ENCODE measurements at places on chromosomes 1 and 21.

DNA sequence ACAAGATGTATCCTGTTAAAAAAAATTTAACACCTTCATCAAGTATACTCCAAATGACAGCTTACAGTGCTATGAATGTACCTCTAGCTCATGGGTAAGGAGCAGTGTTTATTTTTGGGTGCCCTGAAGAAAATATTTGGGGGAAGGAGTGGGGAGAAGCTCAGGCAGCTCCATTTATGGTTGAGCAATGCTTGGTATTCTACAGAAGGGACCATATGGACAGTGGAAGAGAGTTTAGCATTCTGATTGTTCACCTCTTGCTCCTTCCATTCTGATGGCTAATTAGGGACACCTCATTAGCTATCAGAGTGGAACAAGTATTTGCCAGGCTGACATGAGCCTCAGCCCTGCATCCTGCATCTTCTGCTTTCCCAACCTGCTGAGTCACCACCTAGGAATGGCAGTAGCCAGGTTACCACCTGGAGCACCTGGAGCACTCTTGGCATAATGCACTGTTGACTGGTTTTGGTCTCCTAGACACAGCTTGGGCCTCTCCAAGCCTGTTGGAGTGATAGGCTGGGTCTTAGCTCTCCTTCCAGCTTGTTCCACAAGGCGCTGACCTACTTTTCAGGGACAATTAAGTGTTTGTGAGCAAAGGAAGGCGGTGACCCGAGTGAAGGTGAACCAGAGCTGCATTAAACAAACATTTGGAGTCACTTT, 62.0 kb upstream of the MACF1 start:
- no peak for DNase-seq

GRCh38 chr1:11862890-11863289, 4.1 kb upstream of the NPPB start:
- DNase-seq: no peak

DNA sequence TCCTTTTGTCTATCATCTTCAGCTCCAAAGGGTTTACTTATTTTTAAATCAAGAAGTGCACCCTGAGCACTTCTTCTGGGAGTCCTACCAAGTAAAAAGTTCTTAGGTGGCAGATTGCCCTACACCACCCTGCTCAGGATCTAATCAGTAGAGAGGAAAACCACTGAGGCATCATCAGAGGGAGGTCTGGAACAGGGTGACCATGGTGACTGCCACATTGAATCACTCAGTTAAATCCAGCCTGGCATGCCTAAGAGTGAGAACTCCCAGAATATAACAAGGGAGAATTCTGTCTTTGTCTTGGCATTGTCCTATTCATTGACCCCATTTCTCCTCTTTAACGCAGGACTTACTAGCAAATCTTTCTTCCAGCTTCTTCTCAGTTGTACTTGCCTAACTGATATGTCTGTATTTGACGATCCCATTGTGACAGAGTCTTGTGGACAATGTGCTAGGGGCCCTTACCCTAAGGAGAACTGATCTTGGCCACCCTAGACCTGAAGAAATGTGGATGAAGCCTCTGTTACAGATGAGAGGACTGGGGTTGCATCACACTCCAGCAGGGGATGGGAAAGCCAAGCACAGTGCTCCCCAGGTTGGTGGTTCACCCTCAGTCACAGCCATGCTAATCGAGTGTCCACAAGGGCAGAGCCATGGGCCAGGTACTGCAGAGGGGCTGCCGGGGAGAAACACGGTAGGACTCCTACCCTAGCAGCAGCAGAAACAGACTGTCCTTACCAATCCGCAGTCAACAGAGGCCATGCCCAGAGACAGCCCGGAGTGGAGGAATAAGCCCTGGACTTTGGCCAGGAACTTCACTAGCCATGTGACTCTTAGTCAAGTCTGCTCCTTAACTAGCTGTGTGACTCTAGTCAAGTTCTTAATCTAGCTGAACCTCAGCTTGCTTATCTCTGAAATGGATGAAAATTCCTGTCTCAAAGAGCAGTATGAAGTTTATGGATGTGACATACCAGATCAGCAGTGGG, 15.4 kb downstream of the PKP1 start:
- DNase-seq: no peak

GRCh38 chr1:231990388-231990787, 363.8 kb downstream of the DISC1 start:
- DNase-seq: no peak

- no peak for DNase-seq
Measured at GRCh38 chr1:236147521-236148469, 5.5 kb downstream of the GPR137B start.

GRCh38 chr1:150028322-150028721, 17.8 kb upstream of the OTUD7B start:
- DNase-seq: no peak

- DNase-seq: no peak
Measured at GRCh38 chr1:207791290-207791689, 39.4 kb downstream of the CD46 start.

Measured in SK-N-DZ (cell line).